ENCODE measurements at places on chromosomes 13 and 19.

- DNase-seq, result no peak
Observed at GRCh38 chr13:41691274-41691673, 233.9 kb downstream of the RGCC start.

DNA sequence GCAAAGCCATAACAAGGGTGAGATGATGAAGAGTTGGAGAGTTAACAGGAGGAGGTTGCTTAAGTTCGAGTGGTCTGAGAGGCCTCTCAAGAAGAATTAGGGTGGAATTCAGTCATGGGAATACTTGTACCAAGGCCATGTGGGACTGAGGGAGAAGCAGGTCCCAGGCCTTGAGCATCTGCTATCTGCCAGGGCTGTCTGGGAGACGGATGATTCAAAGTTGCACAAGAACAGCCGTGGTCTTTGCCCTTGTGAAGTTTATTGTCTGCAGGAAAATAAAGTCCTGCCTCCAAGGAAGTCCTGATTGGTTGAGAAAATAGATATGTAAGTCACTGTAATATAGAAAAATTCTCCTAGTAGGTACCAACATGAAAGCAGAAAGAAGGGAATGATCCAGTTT lies 178.8 kb upstream of the RFC3 start:
- DNase-seq, result no peak

DNA sequence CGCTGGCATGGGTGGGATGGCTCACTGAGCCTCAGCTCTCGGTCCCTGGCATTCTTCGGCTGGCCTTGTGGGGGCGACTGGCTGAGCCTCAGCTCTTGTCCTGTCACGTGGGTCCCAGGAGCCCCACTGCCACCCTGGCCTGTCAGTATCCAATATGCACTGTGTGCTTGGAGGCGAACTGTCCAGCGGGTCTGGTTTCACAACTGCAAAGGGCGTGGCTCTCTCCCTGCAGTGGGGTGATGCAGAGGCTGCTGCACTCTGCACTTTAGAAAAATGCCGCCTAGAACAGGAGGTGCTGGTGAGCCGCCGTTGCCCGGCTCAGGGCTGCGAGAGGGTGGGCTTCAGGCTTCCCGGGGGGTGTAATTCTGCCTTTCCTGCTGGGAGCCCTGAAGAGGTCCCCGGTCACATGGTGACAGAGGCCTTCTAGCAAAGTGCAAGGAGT lies 17.0 kb upstream of the TMEM255B start:
- peak; percentile 84 for DNase-seq

DNA sequence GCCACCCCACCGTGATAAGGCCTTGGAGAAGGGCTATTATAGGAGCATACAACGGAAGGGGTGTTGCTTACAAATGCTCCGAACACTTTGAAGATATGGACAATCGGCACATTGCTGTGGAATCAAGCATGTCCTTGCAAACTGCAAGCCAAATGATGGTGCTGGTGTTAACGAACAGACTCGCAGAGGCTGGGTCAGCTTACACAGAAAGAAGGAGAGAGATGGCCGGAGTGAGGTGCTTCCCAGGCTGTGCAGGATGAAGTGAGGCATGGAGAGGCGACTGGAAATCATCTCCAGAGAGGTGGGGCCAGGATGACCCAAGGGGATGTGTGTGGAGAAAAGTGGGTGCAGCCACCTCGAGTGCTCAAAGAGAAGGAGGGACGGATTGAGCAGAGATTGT lies 42.2 kb downstream of the HSPH1 start:
- no peak for DNase-seq

DNA sequence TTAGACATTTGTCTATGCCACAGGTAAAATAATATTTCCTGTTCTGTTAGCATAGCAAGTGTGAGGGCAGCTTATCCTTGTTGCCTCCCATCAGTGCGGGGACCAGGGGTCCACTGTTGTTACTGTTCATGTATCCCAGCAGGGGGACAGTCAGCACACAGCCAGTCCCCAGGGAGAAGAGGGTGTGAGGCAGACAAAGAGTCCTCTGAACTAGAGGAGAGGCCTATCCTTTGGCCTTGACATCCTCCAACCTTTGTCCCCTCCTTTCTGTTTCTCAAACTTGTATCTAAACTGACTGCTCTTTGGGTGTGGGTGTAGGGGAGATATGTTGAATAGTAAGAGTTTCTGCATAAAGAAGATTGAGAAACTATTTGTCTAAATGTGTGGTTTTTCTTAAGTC lies 2.9 kb upstream of the GPR18 start:
- DNase-seq, result peak; percentile 17

GRCh38 chr13:110109140-110109783 lies 197.7 kb downstream of the COL4A1 start:
- DNase-seq, result no peak

GRCh38 chr19:48663667-48664066 lies 9.2 kb downstream of the NTN5 start:
- DNase-seq, result no peak

DNA sequence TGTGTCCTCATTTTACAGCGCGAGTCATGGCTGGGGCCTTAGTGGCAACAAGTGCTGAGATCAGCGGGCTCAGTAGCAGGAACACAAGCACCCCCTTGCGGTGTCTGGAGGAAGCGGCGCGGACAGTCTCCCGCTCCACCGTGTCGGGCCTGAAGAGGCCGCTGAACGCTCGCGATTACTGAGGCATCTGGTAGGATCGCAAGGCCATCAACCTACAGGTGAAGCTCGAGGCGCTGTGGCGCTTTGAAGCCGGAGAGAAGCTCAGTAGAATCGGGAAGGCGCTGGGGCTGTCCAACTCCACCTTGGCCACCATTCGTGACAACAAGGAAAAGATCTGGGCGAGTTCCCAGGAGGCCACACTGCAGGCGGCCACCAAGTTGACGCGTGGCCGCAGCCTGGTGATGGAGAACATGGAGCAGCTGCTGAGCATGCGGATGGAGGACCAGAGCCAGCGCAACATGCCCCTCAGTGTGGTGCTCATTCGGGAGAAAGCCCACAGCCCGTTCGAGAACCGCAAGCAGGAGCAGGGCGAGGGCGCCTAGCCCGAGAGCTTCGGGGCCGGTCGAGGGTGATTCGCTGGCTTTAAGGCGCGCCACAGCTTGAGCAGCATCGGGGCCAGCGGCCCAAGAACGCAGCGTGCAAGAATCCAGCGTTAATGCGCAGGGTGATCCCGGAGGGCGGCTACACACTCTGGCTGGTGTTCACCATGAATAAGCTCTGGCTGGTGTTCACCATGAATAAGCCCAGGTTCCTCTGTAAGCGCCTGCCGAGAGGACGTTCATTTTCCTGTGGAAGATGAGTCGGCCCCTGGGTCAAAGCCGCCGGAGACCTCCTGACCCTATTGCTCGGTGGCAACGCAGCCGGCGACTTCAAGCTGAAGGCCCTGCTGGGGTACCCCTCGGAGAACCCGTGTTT lies 8.3 kb upstream of the MZF1 start:
- peak; percentile 39 for DNase-seq

GRCh38 chr19:13718733-13719132 lies 45.6 kb upstream of the MRI1 start:
- DNase-seq, result no peak

GRCh38 chr13:42836930-42837690 lies 55.7 kb downstream of the FAM216B start:
- peak; percentile 3 for DNase-seq

GRCh38 chr13:26749285-26749684 lies 11.3 kb downstream of the GPR12 start:
- DNase-seq, result no peak

- DNase-seq, result no peak
Observed at GRCh38 chr13:105758918-105759860, 776.3 kb downstream of the EFNB2 start.

- no peak for DNase-seq
Observed at GRCh38 chr19:16175954-16176353, 2.6 kb upstream of the CIB3 start.

- no peak for DNase-seq
Observed at GRCh38 chr19:44570603-44570983, 41.1 kb upstream of the CEACAM20 start.

DNA sequence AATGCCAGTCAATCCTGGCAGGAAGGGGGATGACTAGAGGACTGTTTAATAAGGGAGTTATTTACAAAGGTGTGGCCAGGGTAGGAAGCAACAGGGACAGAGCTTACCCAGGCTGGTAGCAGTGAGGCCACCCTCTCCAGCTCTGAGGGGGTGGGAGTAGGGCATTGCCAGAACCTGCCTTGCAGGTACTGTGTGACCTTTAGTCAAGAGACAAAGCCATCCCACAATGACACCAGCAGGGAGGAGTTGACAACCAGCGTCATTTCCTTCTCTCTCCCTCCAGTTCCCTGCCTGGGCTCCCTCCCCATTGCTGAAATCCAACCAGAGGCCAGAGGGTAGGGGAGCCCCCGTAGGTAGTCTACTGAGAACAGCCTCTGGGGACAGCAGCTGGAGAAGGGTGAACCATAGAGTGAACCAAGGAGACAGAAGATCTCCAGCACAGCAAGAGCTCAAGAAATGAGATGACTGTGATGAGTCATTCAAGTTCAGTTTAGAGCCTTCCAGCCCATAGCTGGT lies 33.3 kb upstream of the SPATA13 start:
- no peak for DNase-seq

DNA sequence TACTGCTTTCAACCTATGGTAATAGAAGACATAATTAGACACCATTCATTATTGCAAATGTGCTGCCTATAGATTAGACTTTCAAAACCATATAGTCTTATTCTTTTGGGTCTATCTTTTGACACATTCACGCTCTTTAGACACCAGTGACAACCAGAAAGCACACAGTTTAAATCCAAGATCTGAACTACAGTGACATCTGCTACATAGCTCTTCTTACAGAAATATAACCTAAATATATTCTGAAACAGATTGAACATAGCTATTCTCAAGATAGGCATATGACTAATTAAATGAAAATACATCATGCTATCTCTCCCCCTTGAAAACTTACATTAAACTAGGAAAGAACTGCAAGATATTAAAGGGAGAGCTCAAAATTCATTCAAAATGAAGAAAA lies 514.2 kb upstream of the SLITRK6 start:
- DNase-seq, result no peak

DNA sequence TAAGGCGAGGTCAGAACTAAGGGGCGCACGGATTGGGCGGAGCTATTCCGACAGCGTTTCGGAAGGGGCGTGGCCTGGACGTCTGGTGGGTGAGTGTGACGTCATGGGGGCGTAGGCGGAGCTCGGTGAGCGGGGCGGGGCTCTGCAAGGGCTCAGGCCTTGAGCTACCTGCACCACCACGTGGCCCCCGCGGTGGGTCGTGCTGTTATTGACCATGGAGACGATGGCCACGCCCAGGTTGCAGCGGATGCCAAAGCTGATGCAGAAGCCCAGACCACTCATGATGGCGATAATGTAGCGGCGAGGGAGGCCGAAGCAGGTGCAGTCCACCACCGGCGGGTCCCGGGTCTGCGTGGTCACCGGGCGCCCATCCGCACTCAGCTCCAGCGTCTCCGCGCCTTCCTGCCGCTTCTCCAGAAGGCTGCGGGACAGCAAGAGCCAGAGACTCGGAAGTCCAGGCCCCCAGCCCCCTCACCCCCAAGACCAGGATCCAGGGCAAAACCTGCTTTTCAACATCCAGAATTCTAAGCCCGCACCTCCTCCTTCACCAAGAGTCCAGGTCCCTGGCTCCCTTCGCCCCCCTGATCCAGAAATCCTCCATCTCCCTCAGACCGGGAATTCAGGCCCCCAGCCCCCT lies 4.8 kb downstream of the SLC17A7 start:
- no peak for DNase-seq

DNA sequence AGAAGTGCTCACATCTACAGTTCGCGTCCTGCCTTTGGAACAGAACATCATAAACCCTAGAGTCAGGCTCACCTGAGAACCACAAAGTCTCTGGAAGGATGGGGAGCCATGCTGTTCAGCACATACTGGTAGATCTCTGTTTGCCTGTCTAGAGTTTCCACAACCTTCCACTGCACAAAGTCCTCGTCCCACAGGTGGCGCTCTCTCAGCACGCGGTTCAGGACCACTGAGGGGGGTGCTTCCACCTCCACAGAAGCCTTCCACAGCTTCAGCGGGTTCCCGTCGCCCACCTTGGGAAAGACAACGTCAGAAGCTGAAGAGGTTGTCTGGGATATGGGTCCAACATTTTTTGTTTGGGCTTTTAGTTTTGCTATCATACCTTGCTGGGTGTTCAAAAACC lies 93.6 kb downstream of the KL start:
- no peak for DNase-seq

DNA sequence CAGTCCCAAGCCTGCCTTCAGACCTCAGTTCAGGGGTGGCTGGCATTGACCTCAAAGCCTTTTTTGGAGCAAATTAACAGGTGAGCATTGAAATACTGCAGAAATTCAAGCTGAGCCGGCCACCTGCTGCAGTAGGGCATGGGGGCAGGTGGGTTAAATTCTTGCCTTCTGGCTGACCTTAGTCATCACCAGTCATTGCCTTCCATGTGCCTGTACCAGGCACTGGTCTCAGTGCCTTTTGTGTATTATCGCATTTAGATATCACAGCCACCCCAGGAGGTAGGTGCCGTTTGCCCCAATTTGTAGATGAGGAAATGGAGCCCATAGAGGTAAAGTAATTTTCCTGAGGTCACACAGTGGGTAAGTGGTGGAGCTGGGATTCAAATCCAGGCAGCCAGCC lies 7.2 kb downstream of the PPP1R37 start:
- DNase-seq, result no peak

- no peak for DNase-seq
Observed at GRCh38 chr13:76004416-76004815, 368.3 kb downstream of the LMO7 start.

DNA sequence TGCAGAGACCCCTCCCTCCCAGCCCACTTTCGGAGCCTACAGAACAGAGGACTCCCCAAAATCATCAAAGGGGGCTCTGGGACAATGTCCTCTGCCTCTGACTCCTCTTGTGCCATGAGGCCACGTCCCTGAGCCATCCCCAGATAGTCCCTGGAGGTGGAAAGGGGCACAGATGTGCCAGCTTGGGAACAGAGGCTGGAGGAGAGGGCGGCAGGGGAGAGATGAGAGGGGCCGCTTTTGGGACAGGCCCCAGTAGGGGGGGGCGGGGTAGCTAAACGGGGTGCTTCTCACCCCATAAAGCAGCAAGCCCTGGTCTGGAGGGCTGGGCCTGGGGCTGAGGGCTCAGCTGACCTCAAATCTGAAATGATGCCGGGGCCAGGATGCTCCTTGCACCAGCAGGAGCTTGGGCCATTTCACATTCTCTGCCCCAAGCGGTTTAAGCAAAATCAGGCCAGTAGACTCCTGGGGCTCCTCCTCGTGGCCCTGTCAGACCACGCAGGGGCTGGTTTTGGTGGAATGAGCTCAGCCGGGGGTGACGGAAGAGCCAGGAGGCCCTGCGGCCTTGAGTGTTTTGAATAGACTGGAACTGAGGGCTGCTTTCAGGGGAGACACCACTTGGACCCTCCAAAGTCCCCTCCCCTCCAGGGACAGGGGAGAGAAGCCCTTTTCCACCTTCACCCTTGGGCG lies 27.1 kb downstream of the ONECUT3 start:
- DNase-seq, result no peak

DNA sequence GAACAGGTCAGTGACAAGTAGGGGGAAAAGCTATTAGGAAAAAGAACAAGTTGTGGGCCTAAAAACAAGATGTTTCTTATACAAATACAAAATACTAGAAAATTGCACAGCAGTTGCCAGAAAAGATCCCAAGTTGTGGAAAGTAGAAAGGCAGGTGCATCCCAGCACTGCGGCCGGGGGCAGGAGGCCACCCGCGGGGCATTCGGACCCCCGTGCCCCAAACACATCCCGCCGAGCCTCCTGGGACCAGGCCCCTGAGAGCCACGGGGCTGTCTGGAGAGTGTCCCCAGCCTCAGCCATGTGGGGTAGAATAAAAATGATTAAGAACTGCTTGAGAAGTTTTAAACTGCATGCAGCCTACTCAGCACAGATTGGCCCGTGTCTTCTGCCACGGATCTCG lies 11.4 kb downstream of the RASA3 start:
- no peak for DNase-seq
